Renal cortical epithelial cell (primary cell): ENCODE measurements at places on chromosomes 3 and 15.

- peak; percentile 68 for DNase-seq
Observed at GRCh38 chr3:134334231-134334900, 39.9 kb downstream of the AMOTL2 start.

- no peak for DNase-seq
Observed at GRCh38 chr15:37253877-37254276, 153.5 kb upstream of the MEIS2 start.

GRCh38 chr15:81115054-81115939, 18.8 kb upstream of the CFAP161 start:
- no peak for DNase-seq

GRCh38 chr3:13364602-13365271, 55.4 kb downstream of the NUP210 start:
- DNase-seq = peak; percentile 2

DNA sequence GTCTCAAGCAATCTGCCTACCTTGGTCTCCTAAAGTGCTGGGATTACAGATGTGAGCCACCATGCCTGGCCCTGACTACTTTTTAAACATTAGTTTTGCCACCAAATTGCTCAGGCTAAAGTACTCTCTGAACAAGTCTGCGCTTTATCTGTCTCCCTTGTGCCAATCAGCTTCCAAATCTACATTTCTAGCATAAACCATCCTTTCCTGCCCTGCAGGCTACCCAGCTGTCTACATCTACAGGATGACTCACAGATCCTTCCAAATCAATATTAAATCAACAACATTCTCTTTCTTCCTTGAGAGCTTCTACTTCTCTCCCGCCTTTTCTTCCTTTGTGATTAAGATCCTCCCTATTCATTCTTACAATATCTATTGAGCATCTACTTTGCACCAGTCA, 16.0 kb upstream of the ATOSA start:
- no peak for DNase-seq

DNA sequence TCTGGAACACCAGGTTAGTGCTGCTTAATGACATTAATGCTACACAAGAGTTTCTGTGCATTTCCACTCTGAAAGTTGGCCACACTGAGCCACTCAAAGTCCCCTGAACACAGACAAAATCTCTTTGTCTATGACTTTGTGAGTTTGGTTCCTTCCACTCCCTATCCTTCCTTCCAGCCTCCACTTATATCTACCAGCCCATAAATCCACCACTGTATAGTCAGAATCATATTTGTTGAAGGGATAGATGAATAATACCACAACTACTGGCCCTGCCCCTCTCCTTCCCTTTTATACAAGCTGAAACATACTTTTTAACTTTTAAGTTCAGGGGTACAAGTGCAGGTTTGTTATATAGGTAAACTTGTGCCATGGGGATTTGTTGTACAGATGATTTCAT, 127.5 kb downstream of the ABHD5 start:
- no peak for DNase-seq

GRCh38 chr3:14231998-14232501, 53.4 kb downstream of the LSM3 start:
- DNase-seq = no peak

DNA sequence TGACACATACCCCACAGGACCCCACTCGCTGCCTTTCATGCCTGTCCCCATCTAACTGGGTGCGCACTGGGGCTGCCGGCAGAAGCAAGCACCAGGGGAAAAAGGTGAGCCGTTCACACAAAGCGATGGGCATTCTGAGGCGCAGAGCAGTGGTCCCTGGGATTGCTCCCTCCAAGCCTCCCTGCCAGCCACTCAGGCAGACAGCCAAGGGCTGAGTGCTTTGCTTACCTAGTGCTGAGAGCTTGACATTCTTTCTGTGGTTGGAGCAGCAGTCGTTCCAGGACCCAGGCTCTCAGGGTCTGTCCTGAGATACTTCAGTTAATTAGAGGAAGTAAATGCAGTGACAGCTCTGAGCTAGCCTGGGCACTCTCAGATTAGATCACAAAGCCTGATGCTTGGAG, 5.7 kb downstream of the ESYT3 start:
- DNase-seq = peak; percentile 39

DNA sequence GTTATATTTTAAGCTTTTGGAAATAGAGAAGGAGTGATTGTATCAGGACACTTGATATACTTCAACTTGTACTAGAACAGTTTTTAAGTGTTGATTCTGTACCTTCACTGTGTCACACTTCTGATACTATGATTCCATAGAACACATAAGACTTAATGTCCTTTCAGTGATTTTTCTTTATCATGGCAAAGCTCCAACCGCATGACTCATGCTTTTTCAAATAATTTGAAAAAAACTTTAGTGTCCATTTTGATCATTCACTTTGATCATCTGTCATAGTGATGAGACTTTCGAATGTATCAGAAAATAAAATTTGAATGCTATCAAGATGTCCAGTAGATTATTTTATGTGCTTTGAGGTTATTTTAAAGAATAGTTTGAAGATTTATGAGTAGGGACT, 32.0 kb downstream of the AP4E1 start:
- peak; percentile 12 for DNase-seq

DNA sequence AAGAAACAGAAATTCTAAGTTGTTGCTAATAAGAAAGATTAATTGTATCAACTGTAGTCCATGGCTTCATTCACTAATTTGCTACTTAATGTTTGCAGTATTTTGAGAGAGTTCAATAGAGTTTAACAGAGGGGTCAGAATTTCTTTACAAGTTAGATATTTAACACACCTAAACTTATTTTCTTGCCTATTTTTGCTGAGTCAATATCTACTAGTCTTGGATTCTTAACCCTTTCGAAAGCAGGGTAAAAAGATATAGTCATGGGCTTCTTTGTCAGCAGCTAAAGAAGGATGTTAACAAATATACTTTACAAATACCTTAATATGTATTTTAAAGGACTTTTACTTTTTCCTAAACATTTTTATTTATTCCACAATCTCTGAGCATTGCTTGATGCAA, 155.6 kb downstream of the MDFIC2 start:
- DNase-seq = no peak

DNA sequence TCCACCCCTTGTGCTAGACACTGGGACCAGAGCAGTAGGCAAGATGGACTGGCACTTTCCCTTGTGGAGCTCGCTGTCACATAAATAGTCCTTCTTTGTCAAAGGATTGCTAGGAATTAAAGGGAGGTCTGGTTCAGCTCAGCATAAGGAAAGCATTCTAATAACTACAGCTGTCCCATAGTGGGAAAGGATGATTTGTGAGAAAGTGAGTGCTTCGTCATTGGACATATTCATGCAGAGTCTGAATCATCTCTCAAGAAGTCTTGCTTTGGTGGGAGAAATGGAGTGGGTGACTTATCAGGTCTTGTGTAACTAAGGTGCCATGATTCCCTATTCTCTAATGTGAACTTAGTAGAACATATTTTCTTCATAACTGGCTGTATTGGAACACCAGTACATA, 14.7 kb downstream of the PPARG start:
- DNase-seq = peak; percentile 71

DNA sequence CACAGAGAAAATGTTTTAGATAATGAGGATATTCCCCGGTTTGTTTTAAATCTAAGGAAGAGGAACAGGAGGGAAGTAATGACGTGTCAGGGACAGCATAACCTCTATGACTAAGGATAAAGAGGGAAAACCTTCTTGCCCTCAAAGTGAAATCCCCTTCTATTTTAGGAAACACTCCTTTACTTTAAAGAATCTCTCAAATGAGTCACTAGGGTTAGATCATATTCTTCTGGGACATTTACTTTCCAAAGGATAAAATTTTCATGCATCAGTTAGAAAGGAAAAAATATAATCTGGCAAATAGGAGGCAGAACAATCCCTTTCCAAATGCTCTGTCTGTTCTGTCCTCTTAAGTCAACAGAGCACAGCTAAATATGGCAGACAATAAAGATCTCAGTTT, 43.2 kb upstream of the UBE2E2 start:
- DNase-seq = peak; percentile 95

DNA sequence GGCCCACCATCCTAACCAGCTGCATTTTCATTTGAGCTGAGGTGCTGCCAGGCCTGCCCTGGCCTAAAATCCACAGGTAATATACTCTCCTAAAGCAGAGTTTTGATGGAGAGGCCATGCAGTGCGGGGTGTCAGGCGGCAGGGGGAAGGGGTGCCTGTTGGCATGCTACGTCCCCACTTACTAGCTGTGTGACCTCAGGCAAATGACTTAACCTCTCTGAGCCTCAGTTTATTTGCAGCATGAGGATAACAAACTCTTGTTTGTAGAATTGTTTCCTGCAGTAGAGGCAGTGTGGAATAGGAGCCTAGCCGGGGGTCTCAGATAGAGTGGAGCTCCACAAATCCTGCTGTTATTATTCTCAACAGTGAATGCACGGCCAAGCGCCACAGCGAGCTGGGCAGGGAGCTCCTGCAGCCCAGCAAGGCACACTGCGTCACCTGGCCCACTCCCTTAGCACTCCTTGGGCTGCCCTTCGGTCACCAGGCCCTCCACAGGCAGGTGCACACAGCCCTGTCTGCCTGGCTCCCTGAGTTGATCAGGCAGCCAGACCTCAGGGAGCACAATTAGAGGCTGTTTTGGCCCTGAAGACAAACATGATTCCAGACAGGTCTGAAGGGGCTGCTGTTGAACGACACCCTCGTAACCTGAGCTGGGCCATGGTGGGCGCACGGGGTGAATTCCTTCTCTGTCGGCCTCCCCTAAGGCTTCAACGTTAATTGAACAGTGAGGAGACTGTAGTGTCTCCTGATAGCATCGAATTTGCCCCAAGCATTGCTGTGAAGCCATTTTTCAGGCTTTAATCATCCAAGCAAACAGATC, 248.8 kb upstream of the LYSMD4 start:
- DNase-seq = no peak

DNA sequence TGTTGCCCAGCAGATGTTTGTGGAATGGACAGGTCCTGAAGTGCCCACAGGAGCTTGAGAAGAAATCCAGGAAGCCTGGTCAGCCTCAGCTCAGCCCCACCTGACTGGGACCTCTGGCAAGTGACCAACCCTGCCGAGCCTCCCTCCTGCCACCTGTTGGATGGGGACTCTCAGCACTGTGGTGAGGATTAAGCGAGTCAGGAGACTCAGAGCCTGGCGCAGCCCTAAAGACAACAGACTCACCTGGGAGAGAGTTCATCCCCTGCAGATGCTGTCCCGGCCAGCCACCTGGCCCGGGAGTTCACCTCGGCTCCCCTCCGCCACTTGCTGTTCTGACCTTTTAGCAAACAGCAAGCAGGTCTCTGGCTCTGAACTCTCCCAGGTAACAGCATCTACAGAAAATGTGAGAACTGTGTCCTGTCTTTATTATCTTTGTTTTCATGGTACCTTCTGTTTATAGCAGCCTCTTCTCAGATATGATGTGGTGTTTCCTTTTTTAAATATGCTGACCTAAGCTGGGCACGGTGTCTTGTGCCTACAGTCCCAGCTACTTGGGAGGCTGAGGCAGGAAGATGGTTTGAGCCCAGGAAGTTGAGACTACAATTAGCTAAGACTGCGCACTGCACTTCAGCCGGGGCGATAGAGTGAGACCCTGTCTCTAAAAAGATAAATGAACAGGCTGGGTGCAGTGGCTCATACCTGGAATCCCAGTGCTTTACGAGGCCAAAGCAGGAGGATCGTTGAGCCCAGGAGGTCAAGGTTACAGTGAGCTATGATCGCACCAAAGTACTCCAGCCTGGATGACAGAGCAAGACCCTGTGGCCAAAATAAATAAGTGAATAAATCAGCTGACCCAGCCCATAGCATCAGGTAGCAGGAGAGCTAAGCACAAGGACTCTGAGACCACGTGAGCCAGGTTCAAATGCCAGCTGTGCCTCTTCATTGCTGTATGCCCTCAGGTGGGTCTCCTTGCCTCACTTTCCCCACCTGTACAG, 32.4 kb upstream of the SLC6A6 start:
- peak; percentile 41 for DNase-seq

DNA sequence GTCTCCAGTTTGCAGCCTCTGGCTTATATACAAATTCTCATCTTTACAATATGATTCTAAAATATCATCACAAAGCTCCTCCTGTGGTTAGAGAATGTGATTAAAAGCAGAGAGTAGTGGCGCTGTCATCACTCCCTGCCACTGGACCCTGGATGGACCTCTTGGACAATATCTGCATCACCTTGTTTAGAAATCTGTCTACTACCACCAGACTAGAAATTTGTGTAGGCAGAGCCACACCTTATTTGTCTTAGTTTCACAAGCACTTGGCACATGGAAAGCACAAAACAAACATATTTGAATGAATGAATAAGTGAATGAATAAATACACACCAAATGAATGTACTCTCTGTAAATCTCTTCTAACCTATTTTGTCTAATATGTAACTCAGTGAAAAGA, 68.1 kb downstream of the IMPG2 start:
- peak; percentile 55 for DNase-seq

DNA sequence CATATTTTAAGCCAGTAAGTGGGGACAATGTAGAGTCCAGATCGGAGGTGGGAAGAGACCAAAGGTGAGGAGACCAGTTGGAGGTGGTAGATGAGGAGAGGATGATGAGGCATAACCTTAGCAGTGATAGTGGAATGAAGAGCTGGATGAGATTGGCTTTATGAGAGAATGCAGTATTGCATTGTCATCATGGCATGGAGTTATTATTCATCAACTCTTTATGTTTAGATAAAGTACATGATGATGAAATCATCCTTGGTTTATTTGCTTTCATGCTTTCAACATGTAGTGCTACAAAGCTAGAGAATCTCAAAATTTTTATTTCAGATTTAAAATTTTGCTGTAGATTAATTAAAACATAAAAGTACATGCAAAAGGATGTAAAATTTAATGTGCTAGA, 64.0 kb downstream of the PPM1L start:
- DNase-seq = no peak

DNA sequence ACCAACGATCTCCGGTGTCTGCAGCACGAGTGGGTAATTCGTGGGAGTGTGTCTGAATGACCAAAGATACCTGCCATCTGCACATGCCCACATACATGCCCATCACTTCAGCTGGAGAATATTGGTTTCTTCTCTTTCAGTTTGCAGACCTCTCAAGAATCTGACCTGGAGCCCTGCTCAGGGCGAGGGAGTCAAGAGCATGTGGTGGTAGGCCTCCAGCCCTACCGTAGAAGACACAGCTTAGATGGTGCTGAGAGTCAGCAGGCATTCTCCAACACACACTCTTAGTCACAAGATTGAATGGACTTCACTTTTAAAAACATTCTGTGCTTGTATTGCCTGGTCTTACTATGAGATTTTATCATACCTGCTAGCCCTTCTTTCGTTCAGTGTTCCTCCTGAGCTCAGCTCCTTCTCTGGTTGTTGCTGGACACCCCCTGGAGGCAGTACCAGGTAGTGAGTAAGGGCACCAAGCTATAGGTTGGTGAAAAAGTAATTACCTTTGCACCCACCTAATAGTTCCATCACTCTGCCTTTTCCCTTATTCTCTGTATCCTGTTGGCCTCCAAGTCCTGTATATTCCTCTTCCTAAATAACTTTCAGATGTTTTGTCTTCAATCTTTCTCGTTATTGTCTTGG, 252.0 kb downstream of the CACNA2D3 start:
- peak; percentile 26 for DNase-seq

GRCh38 chr15:95202569-95203349, 971.4 kb downstream of the MCTP2 start:
- DNase-seq = no peak

- DNase-seq = peak; percentile 33
Observed at GRCh38 chr3:10085738-10086137, 22.3 kb downstream of the FANCD2OS start.
